Stimulated activated CD4-positive, alpha-beta T cell treated with anti-CD3 and anti-CD28 coated beads, Interleukin-1b, Interleukin-23, amount 100 ng/mL, for 4 hours (primary cell): ENCODE measurements at places on chromosomes 6 and 20.

GRCh38 chr6:67190733-67191132 is 1444.3 kb upstream of the ADGRB3 start:
- DNase-seq: no peak

GRCh38 chr20:5471368-5471767 is 154.6 kb upstream of the PROKR2 start:
- no peak for DNase-seq

GRCh38 chr20:58135441-58136148 is 92.9 kb downstream of the ANKRD60 start:
- no peak for DNase-seq

DNA sequence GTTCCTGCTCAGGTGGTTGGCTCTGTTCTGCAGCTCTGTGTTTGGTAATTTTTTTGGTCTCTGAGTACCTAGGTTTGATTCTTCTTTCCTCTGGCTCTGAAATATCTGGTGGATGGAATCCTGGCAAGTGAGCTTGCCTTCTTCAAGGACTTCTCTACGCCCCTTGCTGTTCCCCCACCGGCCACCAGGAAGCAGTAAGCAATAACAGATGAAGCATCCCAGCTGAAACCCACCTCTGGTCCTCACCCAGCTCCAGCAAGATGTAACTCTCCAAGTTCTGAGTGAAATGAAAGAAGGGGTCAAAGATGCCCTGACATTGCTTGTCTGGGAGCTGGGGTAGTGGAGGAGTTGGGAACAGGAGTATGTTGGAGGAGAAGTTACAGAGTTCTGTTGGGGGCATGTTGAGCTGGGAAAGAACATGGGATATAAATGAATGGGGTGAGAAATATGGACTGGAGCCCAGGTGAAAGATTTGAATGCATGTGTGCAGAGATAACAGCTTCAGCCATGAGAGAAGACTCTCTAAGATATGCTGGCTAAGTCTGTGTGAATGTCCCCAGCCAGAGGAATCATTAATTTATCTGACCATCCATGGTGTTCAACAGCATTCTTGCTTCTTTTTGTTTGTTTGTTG is 51.3 kb upstream of the GLP1R start:
- no peak for DNase-seq

DNA sequence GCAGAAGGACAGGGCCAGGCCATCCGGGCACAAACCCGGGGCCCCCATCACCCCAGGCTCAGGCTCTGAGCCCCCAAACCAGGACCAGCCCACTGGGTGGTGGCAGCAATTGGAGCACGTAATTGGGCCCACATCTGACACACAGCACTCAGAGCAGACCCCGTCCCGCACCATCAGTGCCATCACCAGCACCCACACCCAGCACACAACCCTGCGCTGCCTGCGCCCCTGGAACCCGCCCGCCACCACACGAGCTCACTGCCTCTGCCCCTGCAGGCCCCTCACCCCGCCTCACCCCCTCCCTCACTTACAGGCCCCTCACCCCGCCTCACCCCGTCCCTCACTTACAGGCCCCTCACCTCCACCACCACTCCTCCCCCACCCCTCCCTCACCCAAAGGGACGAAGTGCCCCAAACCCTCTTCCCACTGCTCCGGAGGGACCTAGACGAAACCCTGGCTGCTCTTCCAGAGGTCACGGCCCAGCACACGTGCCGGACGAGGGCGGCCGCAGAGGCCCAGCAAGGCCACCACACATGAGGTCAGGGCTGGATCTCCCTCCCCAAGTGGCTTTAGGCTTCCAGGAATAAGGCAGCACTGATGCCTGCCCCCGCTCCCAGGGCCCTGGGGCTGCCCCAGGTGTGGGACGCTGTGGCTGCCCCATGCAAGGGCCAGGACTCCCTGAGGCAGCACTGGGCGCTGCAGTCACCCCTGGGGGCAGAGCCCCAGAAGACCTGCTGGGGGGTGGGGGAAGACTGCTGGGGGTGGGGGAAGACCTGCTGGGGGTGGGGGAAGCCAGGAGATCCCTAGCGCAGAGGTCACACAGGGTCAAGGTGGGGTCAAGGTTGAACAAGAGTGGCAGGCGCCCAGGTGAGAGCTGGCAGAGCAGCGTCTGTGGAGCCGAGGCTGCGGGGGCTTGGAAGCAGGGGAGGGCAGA is 22.4 kb downstream of the KCNQ2 start:
- no peak for DNase-seq

DNA sequence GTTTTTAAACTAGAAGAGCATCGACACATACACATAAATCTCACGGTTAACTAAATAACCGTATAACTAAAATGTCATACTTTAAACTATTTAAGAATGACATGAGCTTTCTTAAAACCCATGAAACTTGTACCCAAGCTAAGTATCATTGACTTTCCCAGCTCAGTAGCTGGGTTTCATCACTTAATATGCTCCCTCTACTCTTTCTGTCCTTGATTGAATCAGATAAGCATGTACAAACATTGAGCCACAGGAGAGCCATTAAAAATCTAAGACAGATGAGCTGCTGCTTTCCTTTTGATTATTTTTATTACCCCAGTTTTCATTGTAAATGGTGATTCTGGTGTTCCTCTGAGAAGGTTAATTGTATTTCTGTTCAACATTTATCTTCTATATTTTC is 115.8 kb downstream of the FOXO3 start:
- DNase-seq: no peak

DNA sequence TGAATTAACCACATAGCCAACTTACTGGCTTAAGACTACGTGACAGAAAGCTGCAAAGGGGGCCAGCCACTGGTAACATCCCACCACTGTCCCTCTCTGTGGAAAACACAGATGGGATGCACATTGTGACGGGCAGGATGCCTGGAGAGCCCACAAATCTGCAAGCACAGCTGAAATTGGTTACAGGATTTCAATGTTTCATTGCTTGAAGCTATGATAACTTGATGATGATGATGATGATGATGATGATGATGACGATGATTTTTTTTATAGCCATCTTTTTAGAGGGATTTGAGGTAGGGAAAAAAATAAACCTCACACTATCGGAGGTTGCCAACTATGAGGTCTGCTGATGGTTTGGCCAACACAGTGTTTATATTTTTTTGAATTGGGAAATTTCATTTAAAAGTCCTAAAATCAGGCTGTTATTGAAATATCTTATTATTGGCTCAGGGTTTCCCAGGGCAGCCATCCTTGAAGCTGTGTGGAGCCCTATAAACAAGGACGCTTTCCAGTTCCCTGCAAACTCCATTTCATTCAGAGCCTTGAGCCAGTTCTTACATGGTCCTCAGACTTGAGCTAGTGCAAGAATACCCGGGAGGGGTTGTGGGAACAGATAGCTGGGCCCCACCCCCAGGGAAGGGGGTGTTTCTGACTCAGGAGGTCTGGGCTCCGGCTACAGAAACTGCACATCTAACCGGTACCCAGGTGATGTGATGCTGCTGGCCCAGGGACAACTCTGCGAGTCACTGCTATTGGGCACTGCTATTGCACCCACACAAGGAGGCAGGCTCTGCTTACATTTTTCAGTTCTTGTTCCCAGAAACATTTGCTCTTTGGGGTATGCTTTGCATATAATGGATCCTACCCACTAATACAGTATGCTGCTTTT is 27.1 kb downstream of the BCAS1 start:
- no peak for DNase-seq

DNA sequence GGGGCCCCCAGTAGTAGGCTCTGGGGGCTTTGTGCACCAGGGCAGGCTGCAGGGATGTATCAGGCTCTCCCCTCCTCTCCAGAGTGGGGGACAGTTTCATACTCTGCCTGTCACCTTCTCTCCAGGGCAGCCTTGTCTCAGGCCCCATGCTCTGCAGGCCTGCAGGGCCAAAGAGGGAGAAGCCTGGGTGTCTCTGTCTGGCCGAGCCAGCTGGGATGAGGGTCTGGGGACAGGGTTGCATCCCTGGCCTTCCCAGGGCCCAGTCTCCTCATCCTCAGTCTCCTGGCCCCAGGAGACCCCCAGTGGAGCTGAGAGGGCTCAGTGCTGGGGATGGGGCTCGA is 14.8 kb upstream of the IP6K3 start:
- DNase-seq: no peak

DNA sequence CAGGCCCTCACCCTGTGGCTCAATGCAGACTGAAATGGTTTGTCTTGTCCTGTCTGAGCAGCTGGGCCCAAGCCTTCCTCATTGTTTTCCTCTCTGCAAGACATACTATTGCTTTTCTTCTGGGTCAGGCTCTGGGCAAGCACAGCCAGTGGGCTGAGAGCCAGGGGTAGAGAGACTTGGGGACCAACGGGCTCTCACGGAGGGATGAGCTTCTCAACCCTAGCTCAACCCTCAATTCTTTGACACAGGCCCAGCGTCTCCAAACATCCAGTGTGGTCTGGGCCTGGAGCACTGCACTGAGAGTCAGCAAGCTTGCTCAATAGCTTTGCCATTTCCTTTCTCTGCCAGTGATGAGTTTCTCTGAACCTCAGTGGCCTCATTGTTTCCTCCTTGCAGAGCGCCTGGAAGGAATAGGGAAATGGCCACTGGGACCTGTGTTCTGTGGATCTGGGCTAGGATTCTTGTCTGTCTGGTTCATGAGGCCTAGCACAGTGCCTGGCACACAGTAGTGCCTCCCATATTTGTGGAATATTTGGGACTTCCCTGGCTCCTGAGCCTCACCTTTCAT is 9.3 kb downstream of the ANGPT4 start:
- DNase-seq: no peak

DNA sequence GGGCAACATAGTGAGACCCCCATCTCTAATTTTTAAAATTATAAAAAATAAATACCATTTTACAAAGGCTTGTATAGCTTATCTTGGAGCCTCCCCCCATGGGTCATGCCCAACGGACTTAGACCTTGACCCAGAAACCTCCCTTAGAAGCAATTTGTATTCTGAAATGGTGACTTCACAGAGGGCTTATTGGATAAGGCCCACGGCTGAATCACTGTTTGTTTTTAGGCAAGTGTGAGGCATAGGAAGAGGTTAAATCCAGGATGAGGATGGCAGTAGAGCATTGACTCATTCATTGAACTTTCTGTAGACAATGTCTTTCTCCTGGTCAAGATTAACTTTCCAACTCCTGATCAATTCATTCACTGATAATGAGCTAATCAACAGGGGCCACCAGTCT is 6.2 kb upstream of the SNAI1 start:
- no peak for DNase-seq
